Fibroblast of skin of left biceps (primary cell): ENCODE measurements at places on chromosomes 1 and 21.

GRCh38 chr1:221066351-221067001 is 187.2 kb downstream of the HLX start:
- DNase-seq: no peak

- DNase-seq: no peak
Measured at GRCh38 chr1:205360891-205361290, 4.2 kb upstream of the KLHDC8A start.

- no peak for DNase-seq
Measured at GRCh38 chr1:58909914-58910681, 126.3 kb upstream of the JUN start.

DNA sequence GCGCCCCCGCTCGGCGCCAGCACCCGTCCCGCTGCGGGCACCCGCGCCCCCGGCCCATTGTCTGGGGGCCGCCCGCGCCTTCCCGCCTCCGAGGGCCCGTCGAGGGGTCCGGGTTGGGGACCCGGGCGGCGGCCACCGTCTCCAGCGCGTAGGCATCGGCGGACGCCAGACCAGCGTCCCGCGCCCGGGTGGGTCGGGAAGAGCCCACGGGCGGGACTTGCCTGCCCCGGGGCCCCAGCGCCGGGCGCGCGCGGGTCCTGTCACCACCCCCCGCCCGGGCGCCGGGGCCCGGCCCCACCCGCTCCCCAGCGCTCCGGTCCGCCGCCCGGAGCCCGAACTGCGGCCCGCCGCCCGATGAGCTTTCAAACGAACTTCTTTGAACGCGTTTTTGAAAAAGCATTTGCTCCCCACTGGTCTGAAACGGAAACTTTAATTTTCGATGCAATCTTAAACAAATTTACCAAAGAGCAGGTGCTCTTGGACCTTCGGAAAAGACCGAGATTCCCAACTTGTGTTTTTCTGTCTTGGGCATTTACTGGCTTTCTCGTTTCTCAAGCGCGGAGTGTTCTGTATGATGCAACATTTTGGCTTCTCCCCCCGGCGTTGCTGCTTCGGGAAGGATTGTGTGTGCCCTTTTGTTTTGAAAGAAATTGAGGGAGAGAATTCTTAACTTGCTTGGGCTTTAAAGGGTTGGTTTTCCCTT is 615 bp downstream of the CLIC4 start:
- peak; percentile 41 for DNase-seq

DNA sequence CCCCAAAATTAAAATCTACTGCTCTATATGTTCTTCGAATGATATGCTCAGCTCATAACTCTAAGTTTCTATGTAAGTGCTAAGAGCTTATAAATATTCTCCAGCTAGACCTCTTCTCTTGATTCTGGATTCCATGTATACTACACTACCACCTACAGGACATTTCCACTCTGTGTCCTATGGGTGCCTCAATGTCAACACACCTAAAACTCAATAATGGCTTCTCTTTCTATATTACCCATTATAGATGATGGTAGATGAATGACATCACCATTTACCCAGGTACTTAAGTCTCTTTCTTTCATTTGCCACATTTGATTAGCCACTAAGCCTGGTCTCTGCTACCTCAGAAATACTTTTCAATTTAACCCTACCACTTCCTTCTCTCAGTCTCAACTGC is 41.3 kb downstream of the TBX19 start:
- no peak for DNase-seq

DNA sequence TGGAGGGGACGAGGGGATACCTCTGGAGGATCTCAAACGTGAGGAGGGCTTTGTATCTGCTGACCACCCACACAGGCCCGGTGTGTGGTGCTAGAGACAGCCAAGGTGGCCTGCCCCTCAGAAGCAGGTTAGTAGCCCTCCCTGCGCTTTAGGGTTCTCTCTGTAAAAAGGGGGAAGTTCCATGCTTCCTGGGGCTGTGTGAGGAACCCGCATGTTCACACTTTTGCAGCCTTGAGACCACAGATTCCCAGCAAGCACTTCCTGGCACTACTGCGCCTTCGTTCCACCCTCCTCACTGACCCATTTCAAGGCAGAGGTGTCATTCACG is 7.9 kb upstream of the GUCA2B start:
- DNase-seq: no peak

DNA sequence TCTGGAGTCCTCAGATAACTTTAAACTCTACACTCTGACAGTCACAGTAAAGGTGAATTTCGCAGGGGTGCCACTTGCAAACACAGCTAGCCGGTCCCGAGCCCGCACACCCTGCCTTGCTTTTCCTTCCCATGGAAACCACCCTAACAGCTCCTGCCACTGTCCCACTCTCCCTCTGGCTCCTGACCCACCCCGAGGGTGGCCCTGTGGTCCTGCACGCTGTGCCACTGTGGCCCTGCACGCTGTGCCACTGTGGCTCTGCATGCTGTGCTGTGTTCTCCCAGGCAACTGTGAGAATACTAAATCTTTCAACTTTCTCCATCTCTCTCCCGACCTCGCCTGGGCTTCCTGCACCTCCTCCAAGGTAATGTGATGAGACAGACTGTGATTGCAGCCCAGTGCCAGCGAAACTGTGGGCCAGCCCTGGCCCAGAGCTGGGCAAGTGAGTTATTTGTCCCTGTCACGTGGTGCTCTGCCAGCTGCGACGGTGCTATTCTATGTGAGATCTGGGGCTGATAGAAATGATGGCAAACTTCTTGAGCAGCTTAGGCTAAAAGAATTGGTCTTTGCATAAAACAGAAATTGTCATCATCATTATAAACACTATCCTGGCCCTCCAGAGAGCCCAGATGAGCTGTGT is 63.4 kb upstream of the TARBP1 start:
- DNase-seq: no peak

DNA sequence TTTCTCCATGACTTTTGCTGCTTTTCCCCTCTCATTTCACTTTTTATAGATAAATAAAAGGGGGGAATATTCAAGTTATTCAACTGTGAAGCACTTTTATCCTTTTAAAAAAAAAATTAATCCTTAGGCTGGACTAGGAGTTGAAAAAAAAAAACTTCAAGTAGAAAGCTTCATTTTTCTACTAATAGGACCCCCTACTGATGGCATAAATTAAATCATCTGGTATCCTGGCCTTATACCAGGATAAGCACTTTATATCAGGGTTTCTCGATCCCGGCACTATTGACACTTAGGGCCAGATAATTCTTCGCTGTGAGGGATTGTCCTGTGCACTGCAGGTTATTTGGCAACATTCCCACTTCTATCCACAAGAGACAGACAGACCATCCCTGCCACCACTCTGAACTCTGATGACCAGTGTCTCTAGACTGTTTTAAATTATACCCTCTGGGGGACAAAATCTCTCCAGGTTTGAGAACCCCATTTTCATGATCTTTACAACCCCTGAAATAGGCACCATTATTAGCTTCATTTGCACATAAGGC is 17.6 kb downstream of the USP33 start:
- DNase-seq: no peak

GRCh38 chr1:216178281-216178680 is 245.0 kb downstream of the USH2A start:
- peak; percentile 45 for DNase-seq

- no peak for DNase-seq
Measured at GRCh38 chr1:227942716-227943261, 4.9 kb downstream of the WNT9A start.

- DNase-seq: peak; percentile 26
Measured at GRCh38 chr1:65812065-65812464, 19.4 kb downstream of the PDE4B start.

DNA sequence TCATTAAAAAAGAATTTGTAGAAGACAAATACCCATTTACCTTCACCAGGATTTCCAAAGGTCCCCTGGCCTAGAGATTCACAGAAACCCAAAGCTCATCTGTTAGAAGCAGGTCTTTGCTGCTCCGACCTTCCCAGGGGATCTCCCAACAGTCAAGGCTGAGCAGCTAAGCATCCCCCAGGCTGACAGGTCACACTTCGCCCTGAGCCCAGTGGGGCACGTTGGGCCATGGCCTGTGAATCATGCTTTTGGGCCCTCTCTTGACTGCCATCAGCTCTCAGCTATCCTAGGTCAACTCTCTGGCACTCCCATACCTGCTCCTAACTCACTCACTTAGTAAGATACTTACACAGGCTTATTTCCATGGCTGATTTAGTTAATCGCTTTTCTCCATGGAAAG is 157.7 kb downstream of the DSCAM start:
- no peak for DNase-seq

- DNase-seq: no peak
Measured at GRCh38 chr21:34960687-34961086, 88.4 kb downstream of the RUNX1 start.

- no peak for DNase-seq
Measured at GRCh38 chr1:34690269-34690668, 64.6 kb upstream of the GJB5 start.

- DNase-seq: no peak
Measured at GRCh38 chr1:18077657-18078215, 29.9 kb upstream of the IGSF21 start.

DNA sequence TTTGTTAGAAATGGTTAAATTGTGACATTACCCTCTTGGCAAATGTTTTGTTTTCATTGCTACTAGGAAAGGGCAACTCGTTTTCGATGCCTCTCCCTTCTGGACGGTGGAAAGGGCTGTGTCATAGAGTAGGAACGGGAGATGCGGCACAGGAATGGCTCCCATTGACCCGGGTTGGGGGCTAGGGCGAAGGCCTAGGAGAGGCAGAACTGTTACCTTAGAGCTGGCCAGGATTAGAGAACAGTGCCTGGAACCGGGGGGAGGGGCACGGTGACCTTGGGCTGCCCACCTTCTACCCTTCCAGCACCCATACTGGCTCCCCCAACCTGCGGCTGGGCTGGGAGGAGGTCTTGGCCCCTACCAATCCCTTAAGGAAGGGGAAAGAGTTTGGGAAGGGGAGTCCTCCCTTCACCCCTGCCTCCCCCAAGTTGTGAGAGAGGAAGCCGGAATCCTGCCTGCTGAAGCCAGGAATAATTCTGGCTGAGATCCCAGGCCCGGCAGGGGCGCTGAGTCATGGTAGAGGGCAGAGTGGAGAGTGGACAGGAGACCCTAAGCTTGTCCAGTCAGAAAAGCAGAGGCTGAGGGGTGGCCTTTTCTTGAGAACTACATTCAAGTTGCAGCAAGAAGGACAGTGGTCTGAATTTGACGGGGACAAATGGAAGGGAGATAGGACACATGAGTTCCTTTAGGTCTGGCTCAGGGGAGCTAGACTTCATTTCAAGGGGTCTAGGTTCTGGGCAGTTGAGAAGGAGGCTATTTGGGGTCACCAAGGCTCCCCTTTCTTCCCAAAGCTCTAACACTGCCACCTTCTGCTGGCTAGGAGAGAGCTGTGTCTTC is 8.2 kb downstream of the LMNA start:
- no peak for DNase-seq

- DNase-seq: no peak
Measured at GRCh38 chr1:91217911-91218310, 186.7 kb downstream of the HFM1 start.

GRCh38 chr1:205595861-205596260 is 36.0 kb downstream of the ELK4 start:
- DNase-seq: no peak

DNA sequence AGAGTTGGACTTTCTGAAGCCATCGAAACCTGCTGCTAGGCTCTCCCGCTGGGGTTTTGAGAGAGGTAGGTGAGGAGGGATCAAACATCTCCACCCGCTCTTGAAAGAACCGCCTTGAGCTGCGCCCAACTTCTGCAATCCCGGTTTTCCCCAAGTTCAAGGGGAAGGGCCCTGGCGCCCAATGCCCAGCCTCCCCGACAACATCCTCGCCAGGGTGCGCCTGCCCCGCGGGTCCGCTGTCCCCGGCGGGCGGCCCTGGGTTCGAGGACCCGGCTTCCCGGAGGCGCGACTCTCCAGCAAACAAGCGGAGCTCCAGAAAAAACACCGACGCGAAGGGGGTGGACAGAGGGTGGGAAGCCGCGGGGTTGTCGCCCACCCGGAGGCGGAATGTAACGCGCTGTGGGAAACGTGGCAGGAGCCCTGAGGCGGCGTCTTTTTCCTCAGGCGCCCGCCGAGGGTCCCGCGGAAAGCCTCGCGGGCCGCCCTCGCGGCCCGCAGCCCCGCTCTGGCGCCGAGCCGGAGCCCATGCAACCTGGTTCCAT is 607 bp downstream of the BTG3 start:
- DNase-seq: no peak

- DNase-seq: no peak
Measured at GRCh38 chr21:35005560-35006224, 43.4 kb downstream of the RUNX1 start.

DNA sequence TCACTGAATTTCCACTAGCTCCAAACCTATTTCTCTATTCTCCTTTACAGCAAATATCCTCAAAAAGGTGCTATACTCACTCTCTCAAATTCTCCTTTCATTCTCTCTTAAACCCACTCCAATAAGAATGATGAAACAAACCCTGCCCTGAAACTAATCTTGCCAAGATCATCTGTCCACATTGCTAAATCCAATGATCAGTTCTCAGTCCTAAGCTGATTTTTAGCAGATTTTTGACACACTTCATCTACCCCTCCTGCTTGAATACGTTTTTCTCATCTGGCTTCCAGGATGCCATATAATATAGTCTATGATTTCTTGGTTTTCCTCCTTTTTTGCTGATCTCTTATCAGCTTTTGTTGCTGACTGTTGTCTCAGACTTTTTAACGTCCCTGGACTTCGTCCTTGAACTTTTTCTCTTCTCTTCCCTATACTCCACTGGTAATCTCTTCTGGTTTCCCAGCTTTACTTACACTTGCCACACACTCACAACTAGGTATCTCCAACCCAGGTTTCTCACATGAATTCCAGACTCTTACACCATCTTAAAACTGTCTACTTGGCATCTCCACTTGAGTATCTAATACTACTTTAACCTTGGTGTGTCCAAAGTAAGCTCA is 35.3 kb downstream of the RERE start:
- DNase-seq: no peak

GRCh38 chr1:232328486-232329102 is 301.3 kb downstream of the SIPA1L2 start:
- no peak for DNase-seq

DNA sequence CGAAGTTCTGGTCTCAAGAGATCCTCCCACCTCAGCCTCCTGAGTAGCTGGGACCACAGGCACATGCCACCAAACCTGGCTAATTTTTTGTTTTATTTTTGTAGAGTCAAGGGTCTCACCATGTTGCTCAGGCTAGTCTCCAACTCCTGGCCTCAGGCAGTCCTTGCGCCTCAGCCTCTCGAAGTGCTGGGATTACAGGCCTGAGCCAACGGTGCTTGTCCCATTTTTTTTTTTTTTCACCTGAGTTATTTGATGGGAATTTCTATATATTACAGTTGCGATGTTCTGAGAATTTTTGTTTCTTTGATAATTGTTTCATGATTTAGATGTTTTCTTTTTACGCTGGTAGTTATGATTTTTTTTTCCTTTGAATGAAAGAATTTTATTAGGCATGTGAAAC is 2.5 kb downstream of the RABGAP1L start:
- no peak for DNase-seq

DNA sequence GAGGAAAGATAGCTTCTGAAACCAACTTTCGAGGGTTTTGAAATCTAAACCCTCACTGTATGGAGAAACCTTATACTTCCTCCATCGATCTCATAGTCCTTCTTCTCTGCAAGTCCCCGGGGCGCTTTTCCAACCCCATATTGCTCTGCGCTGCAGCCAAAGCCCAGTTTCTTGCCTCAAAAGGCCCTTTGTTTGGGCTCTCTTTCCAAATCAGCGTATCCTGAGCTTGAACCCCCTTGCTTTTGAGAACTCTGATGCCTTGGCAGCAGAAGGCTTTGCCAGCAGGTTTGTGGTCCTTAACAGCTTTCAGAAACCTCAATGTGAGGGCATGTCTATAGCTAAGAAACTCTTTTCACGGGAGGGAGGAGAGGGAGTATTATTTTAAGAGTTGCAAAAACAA is 21.6 kb downstream of the PLPP3 start:
- DNase-seq: no peak

GRCh38 chr1:55735106-55735505 is 519.9 kb upstream of the USP24 start:
- DNase-seq: no peak
